NCI-H510A treated with DMSO at 0.1 percent for 48 hours (cell line): ENCODE measurements at places on chromosomes 16 and 17.
A peak's percentile ranks its signal among the peaks of the same experiment; 100 is the strongest.

- DNase-seq = peak; percentile 72
Measured at GRCh38 chr16:53094013-53094630, 39.3 kb downstream of the CHD9 start.

DNA sequence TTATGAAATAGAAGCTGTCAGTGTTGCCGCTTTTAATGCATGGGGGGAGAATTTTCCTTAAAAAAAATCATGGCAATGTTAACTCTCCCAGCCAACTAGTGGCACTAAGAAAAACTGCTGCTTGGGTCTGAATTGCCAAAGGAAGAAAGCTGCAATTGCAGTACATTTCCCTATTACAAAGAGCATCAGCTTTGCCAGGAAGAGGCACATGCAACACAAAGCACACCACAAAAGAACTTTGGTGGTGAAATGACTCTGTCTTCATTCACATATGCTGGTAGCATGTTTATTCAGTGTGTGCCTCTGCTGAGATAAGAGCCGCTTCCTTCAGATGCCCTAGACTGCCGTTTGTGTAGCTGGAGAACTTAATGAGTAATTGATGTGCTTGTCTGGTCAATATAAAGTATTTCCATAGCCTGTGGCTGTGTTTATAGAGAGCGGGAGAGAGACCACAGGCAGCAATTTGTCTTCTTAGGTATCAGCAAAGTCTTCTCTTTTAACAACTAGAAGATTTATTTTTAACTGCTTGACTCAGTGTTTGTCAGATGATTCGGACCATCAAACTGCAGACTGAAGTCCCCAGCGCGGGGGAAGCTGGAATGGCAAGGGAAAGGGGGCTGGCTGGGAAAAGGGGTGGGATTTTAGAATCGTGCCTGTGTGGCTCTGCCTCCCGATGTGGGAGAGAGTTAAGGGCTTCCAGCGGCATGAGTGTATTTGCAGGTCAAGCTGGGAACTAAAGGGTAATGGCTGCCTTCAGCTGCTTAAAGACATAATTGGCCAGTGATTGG is 115.1 kb downstream of the MRTFB start:
- DNase-seq = peak; percentile 78

GRCh38 chr17:39174920-39175694 is 9.1 kb upstream of the ARL5C start:
- peak; percentile 16 for DNase-seq

- DNase-seq = no peak
Measured at GRCh38 chr16:29927070-29927905, 1.3 kb upstream of the KCTD13 start.

GRCh38 chr16:59913666-59914065 is 1179.5 kb upstream of the GOT2 start:
- DNase-seq = no peak

DNA sequence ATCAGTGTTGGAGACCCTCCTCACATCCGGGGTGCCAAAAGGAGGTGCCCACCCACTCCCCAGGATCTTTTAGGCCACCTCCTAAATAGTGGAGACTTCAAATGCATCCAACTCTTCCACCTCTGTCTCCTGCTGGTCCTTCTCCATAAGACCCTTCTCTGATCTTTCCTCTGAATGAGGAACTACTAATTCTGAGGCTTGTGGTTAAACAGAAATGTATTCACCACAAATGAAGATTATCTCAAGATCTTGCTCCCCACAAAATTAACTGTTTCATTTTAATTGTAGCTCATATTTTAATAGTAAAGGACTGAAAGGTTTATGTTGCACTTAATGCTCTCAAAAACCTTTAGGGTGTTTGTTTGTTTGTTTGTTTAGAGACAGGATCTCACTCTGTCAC is 34.1 kb downstream of the TLE7 start:
- no peak for DNase-seq

DNA sequence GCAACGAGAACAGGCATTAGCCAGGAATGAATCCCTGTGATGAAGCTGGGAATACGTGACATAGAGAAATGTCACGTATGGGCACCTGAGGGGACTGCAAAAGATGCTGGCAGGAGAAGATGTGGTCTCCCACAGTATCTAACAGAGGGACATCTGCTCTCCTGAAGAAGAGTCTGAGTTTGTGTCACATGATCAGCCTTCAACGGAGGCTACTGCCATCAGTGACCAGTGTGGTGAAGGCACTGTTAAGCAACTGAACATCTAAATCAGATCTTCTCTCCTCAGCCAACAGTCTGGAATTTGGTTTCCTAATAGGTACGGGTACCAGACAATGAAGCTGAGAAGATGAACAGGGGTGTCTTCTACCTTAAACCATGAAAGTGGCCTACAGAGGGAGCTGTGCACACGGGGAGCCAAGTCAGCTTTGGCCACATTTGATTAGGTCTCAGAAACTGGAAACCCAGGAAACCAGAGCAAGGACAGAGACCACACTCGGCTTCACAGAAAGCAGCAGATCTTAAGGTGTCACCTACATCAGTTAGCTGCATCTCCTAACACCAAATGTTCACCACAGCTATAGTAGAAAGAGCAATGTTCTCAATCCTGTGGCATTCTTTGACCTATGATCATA is 41.8 kb downstream of the BRD7 start:
- peak; percentile 27 for DNase-seq

DNA sequence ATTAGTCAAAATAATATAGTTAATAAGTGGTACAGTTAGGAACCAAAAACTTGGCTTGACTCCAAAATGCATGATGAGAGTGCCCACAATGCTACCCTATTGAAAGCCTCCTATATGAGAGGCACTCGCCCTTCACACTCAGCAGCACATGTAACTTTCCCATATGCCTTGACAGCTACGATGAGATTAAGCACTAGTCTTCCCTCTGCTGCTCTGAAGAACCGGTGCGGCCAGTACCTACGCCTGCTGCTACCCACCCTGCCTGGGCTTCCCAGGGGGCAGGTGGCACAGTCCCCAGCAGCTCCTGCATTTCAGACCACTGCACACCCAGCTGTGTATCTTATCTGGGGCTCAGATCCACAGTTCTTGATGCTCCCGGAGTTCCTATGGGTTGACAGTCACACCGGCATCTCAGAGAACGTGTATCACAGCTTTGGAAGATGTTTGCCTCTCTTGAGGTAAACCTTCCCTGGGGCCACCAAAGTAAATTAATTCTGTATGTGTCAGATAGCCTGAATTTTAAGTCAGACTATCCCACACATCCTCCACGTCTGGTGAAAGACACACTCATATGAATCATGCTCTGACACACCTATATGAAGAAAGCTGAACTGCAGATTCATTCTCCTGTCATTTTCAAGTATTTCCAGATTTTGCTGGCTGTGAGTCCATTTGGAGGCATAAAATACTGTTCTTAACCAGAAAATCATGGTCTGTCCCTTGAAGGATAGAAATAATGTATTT is 77.8 kb downstream of the MYH10 start:
- DNase-seq = no peak

GRCh38 chr17:6402258-6402657 is 32.7 kb downstream of the AIPL1 start:
- no peak for DNase-seq

DNA sequence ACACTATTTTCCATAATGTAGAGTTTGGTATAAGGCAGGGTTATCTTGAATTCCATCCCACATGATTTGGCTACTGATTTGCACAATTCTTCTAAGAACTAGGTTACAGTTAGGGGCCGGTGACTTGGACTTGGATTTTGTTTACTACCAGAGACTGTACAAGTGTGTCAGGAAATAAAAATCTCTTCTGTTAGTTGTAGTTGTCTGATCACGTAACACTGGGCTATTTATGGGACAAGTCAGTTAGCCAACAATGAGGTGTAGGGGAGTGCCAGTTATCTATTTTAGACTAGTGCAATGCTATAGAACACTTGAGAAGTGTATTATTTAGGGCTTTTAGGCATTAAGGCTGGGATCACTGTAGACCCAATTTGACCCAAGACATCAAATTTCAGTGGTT is 39.7 kb upstream of the GHDC start:
- DNase-seq = no peak

DNA sequence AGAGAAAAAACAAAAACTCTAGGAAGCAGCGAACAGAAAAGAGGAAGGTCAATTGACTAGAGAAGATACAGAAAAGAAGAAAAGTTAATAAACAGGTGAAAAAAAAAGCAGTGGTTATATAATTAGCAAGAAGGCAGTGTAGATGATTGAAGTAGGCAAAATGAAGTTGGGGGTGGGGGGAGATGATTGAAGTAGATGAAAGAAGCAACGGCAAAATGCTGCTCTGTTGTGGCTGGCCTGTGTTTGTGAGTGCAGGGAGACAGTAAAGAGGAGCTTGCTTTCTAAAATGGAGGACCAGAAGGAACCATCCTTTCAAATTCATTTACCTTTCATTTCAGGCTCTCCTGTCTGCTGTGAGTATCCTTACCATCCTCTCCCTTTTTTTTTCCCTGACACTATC is 3.6 kb downstream of the EVI2B start:
- DNase-seq = no peak

DNA sequence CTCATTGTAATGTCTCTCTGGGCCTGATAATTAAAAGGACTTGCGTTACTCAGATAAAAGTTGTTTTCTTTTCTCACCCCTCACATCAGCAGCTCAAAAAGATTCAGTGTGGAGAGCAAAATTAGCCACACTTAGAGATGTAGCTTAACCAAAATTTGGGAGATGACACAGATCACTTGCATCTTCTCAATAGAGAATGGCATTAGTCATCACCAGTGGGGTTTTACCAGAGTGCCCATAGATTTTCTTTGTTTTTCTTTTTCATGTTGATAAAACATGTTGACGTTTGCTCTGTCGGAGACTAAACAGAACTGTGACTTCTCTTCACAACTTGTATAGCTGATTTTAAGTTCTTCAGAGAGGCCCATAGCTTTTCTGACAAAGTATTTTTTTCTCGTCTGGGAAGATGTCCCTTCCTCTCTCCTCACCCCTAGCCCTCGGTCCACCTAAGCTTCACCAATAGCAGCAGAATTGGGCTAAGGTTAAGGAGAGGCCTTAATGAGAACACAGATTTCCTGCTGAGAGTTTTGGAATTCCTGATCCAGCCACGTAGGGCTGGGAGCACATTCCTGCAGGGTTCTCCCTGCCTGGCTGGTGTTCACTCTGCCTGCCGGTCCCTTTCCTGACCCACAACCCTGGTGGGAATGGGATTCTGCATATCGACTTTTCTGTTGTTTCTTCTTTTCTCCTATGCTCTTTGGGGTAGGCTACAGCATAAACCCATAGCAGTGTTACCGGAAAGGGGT is 92.6 kb downstream of the CACNG3 start:
- no peak for DNase-seq

GRCh38 chr17:69451416-69452394 is 37.2 kb downstream of the MAP2K6 start:
- no peak for DNase-seq

DNA sequence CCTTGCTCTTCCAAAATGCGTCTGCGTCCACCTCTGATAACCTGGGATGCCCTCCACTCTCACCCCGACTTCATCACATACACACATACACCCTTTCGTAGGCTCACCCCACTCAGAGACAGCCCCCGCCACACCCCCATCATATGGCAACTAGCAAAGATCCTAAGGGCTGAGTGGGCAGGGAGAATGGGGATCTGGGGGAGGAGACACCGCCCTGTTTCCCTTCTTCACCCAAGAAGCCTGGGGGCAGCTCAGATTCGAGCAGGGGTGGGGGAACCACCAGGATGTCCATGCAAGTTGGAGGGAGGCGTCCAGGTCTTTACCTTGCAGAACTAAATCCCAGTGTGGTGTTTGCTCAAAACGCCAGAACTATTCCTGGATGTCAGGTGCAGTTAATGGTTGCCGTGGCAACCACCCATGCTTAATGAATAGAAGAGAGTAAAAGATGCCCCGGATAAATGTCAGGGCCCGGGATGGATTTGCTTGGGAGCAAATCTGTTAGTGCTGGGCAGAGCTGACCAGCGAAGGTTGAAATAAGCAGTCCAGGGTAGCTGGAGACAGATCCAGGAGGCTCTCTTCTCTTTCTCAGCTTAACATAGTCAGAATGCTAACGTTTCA is 72.8 kb downstream of the CACNG3 start:
- DNase-seq = no peak

DNA sequence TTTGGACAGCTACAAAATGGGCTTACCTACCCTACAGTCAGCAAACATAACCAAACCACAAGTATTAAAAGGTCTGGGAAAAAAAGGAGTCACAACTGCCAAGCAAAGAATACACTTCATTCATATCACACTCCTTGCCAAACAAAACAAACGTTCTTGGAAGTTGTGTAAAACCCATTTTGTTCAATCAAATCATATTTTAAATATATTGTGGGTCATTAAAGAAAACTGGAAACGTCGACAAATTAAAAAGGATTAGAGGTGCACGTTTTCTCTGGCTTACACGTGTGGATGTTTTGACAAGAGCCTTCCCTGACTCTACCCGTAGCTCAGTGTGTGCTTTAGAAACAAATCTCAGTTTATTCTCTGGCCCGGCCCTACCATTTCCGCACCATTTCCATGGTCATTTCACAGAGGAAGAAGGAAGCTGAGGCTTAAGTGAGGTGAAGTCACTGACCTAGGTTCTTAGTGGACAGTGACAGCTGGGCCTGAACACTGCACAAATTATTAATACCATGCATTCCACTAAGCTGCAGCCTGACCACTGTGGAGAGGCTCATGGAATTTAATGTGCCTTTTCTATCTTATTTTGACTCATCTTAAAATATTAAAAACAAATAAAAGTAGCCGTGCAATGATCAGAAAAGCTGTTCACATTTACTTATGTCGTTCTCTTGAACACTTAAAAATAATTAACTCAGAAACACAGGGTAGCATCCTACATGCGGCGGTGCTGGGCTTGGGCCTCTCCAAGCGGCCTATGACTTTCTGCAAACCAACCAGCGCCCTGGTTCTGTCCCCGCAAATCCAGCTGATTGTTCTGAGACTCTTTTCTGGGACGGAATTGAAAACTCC is 968 bp downstream of the CEP112 start:
- no peak for DNase-seq

- DNase-seq = no peak
Measured at GRCh38 chr17:2996810-2997670, 66.4 kb downstream of the OR1D5 start.

GRCh38 chr16:48942996-48943395 is 333.0 kb upstream of the N4BP1 start:
- DNase-seq = no peak

DNA sequence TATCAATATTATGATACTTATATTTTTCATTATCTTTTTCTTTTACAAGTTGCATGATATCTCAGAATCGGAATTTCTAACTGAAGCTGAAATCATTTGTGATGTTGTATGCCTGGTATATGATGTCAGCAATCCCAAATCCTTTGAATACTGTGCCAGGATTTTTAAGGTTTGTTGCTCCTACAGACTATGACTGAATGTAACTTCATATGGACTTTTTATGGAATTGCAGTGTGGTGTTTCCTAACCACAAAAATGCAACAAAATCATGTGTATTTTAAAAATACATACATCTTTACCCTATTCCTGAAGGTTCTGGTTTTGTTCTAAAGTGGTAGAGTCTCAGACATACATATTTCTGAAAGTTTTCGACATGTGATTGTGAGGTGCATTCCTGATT is 58.8 kb upstream of the RHBDL3 start:
- no peak for DNase-seq

- DNase-seq = no peak
Measured at GRCh38 chr17:65742403-65743307, 181.2 kb upstream of the AXIN2 start.

GRCh38 chr16:13919330-13919682 is 648 bp upstream of the ERCC4 start:
- peak; percentile 80 for DNase-seq
